GM10248 (cell line): ENCODE measurements at places on chromosomes 5 and 9.

DNA sequence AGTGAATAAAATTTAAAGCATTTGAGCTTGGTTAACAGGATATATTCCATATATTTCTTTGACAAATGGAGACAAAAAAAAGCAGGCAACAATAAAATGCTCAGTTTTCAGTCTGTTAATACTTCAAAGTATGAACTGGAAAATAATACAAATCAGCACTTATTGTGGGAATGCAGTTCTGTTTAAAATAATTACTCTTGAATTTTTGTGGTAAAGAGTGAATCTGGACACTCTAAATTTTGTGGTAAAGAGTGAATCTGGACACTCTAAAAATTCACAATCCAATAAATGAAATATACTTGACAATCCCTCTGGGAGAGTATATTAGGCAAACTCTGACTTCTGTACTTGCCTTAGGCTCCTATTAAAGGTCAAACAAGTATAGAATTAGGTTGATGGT, 141.9 kb upstream of the RASA1 start:
- no peak for DNase-seq

- no peak for DNase-seq
Measured at GRCh38 chr5:138945421-138946240, 70.5 kb upstream of the LRRTM2 start.

DNA sequence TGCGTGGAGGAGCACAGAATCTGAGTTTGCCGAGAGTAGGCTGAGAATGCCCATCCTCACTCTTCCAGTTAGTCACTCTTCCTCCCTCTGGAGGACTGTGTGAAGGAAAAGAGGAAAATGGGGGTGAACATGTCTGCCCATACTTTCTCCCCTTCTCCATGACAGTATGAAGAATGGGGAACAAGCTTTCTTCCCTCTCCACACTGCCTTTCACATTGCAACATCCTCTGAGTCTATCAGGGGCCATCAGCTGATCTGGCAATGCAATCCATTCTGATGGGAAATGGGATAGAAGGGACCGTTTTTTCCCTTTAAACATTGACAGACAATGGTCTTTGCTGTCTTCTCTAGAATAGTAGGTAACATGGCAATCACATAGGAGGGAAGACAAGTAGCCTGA, 56.8 kb downstream of the UGCG start:
- no peak for DNase-seq

DNA sequence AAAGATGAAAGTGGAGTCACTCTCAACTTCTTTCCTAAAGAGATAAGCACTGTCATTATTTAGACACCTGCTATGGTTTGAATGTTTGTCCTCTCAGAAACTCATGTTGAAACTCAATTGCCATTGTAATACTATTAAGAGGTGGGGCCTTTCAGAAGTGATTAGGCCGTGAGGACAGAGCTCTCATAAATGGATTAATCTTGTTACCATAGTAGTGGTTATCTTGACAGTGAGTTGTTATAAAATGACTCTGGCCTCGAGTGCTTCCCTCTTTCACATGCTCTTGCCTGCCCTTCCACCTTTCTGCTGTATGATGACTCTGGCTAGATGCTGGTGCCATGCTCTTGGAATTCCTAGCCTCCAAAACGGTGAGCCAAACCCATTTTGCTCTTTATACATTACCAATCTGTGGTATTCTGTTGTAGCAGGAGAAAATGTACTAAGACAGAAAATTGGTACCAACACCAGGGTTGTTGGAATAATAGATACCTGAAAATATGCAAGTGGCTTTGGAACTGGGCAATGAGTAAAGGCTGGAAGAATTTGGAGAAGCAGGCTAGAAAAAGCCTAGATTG, 38.0 kb downstream of the GDA start:
- no peak for DNase-seq

DNA sequence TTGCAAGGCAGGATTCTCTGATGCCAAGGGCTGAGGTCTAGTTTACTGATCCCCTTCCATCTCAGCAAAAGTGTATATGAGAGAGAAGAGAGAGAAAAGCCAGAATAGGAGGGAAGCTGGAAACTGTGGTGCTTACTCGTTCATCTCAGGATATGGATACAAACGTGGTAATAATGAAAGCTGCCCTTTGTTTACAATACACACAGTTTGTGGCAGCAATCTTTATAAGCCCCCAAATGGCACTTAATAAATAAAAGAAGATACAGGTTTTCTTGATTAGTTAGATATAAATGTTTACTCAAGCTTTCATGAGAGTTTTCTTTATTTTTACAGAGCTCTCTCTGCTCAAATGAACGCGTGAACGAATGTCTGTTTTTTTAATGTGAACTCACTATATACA, 57.7 kb downstream of the PRDM6 start:
- no peak for DNase-seq

DNA sequence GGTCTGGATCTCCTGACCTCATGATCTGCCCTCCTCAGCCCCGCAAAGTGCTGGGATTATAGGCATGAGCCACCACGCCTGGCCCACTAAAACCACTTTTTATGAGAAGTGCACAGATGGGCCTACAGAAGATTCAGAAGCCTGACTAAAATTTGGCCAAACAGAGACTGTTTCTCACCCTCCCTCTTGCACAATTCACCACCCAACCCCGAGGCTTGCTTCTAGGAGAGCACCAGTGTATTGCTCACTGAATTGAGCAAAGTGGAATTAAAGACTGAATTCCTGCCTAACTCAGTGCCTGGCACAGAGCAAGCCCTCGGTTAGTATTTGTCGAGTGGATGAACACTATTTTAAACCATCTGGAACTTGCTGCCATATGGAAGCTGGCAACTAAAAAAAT, 3.4 kb upstream of the DCTN4 start:
- no peak for DNase-seq

- no peak for DNase-seq
Measured at GRCh38 chr9:131013771-131014676, 5.0 kb downstream of the LAMC3 start.

DNA sequence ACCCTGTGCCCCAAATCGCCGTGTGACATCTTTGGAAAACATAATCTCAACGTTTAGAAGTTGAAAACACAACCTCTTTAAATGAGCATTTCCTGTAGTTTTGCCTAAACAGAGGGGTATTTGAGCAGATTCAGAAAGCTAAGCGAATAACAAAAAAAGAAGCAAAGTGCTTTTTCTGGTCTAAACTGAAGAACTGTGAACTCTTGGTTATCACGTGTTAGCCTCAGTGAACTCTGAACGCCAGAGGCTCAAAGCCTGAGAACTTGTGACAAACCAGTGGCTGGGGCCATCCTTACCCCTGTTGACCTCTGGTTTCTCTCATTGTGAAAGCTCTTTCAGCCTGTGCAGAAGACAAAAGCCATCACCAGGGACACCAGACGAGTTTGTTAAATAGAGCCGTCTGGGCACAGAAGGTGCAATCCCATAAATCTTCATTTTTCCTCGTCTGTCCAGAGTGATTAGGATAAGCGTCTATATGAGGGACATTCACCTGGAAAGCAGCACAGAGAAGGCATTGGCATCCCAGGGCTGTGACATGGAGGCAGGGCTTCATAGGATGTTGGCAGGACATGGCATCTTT, 61.4 kb upstream of the ICE1 start:
- no peak for DNase-seq

DNA sequence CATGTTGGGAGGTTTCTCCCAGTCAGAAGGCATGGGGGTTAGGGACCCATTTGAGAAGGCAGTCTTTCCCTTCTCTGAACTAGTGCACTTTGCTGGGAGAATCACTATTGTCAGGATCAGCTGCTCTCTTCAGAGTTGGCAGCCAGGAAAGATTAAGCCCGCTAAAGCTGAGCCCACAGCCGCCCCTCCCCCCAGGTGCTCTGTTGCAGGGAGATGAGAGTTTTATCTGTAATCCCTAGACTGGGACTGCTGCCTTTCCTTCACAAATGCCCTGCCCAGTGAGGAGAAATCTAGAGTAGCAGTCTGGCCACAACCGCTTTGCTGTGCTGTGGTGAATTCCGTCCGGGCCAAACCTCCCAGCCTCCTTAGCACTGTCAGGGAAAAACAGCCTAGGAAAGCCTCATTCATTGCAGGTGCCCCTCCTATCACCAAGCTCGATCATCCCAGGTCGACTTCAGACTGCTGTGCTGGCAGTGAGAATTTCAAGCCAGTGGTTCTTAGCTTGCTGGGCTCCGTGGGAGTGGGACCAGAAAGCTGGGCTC, 69.8 kb downstream of the CNTLN start:
- DNase-seq = no peak

DNA sequence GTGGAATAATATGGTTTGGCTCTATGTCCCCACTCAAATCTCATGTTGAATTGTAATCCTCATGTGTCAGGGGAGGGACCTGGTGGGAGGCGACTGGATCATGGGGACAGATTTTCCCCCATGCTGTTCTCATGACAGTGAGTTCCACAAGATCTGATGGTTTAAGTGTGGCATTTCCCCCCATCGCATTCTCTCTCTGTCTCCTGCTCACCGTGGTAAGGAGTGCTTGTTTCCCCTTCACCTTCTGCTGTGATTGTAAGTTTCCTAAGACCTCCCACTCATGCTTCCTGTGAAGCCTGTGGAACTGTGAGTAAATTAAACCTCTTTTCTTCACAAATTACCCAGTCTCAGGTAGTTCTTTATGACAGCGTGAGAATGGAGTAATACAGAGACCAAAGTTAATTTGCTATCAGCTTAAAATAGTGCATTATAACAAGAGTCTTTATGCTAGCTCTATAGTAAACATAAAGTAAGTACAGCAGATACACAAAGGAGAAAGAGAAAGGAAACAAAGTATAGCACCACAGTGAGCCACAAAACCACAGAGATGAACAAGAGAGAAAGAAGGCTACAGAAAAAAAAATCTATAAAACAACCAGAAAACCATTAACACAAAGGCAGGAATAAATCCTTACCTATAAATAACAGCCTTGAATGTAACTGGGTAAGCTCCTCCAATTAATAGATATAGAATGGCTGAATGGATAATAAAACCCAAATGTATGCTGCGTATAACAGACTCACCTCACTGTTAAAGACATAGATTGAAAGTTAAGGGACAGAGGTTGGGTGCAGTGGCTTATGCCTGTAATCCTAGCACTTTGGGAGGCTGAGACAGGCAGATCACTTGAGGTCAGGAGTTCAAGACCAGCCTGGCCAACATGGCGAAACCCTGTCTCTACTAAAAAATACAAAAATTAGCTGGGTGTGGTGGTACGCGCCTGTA, 39.7 kb downstream of the RAPGEF6 start:
- DNase-seq = peak; percentile 23

DNA sequence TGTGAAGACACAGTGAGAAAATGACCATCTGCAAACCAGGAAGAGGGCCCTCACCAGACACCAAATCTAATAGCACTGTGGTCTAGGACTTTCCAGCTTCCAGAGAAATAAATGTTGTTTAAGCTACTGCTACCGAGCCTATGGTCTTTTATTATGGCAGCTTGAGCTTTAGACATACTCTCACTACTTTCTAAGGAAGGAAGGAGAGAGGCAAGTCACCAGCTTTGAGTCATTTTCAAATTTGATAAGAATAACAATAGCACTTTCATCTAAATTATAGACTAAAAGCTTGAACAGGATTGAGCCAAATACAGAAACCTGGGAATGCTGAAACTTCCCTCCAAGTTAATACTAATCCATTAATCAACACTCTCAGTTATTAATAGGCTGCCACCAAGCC, 64.4 kb downstream of the PLPPR1 start:
- DNase-seq = no peak

GRCh38 chr5:149915392-149916260, 29.0 kb downstream of the PDE6A start:
- no peak for DNase-seq

- no peak for DNase-seq
Measured at GRCh38 chr9:101176384-101176783, 147.9 kb downstream of the PLPPR1 start.

DNA sequence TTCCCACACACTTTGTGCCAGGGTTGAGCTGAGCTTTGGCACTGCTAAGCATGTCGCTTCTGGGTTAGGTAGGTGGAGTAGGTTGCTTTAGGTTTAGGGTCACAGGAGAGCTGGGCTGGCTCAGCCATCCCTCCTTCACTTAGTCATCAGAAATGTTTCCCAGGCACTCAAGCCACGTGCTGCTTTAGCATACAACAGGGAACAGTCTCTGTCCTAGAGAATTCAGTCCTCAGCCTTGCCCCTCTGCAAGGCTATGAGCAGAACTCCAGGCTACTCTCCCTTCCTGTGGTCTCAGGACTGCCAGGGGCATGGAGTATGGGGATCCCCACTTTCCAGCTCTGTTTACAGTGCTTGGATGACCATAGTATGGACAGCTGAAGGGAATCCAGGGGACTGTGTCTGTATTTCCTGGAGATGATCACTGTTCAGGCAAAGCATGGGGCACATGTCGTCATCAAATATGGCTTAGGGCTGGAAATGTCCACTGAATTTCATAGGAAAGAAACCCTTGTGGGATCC, 7.5 kb upstream of the ANKRD33B start:
- DNase-seq = no peak

DNA sequence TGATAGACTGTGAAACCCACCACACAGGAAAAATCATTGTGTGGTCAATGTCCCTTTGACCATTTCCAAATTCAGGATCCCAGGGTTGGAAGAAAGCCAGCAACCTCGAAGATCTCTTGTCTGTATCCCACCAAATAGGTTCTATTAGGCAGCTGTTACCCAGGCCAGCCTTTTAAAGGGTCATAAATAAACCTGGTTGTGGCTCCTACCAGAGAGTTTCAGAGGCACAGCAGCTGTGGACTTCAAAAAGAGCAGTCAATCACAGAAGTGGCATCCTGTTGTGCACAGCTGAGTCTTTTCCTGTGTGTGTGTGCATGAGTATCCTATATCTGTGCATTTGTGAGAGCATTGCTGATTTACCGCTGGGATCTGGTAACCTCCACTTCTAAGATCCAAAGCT, 23.7 kb upstream of the OR2S2 start:
- DNase-seq = no peak

- no peak for DNase-seq
Measured at GRCh38 chr5:52822437-52822836, 34.7 kb downstream of the ITGA1 start.

- no peak for DNase-seq
Measured at GRCh38 chr9:73872701-73873100, 624.4 kb upstream of the RORB start.

GRCh38 chr5:164747371-164747770, 1242.0 kb downstream of the MAT2B start:
- DNase-seq = no peak

DNA sequence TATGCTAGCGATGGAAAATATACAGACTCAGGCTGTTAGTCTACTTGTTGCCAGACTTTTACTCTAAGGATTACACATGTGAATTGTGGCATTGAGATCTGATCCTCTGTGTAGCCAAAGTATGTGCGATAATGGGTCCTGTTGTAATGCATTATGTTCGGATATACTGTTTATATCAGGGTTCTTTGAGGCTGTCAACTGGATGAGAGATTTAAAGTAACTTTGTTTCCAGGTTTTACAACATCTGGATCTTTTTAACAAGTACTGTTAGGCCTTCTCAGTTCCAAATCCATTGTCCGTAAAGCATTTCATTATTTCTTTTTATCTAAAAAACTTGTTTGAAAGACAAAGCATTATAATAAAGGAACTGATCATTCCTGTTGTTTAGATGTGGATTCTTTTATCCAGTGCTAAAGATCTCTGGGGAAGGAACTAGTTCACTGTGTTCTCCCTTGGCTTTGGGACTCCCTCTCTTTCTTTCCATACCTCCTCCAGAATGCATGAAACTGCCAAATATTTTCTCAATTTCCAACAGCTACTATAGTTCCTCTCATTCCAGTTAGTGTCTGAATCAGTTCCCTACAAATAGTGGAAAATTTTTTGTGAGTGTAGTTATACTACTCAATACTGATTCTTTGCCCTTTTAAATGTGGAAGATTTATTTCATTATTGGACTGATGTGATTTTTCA, 68.8 kb downstream of the HACD4 start:
- DNase-seq = no peak

- no peak for DNase-seq
Measured at GRCh38 chr5:72505539-72506157, 1.6 kb downstream of the ZNF366 start.
